ENCODE measurements at places on chromosomes 5 and 9. TPM values are rescaled to one million over a fixed set of nuclear protein-coding genes. Genes with fewer than 3 reads are reported as not detected.

The SLC6A7 gene
- polyA plus RNA-seq: not detected

The FAM153A gene
- not detected for polyA plus RNA-seq

The GFI1B gene
- polyA plus RNA-seq: 0.03 TPM

The FBP2 gene
- polyA plus RNA-seq: not detected

The SLC34A1 gene
- 0.03 TPM for polyA plus RNA-seq

The COL15A1 gene
- 0.84 TPM for polyA plus RNA-seq

The PCDHB11 gene
- polyA plus RNA-seq: 0.61 TPM

The PRRX2 gene
- 0.83 TPM for polyA plus RNA-seq

The SGCD gene
- 0.94 TPM for polyA plus RNA-seq
